ENCODE measurements at places on chromosomes 7 and 10. TPM values are rescaled to one million over a fixed set of nuclear protein-coding genes. Genes with fewer than 3 reads are reported as not detected.

GRCh38 chr10:93797825-93798224 is 40.1 kb downstream of the LGI1 start:
- no peak for DNase-seq

- DNase-seq: no peak
Measured at GRCh38 chr10:57262892-57263291, 901.8 kb upstream of the ZWINT start.

DNA sequence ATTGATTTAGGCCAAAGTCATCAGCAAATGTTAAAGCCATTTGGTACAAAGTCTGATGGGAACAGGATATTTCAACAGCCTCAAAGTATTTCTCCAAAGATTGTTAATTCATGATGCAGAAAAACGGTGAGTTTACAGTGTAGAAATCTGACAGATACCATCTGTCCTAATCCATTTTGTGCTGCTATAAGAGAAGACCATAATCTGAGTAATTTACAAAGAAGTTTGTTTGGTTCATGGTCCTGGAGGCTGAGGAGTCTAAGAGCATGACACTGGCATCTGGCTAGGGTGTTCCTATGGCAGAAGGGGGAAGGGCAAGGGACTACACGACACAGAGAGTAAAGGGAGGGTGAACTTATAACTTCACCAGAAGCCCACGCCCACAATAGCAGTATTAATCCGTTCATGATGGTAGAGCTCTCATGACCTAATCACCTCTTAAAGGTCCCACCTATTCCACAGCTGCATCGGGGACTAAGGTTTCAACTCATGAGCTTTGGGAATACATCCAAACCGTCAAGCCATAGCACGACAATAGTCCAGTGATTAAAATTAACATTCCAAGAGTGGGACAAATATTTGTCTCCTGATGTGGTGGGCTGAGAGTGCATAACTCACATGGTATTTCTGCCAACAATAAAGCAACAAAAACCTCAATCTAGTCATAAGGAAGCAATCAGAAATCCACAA is 298.6 kb upstream of the AKR1E2 start:
- no peak for DNase-seq

GRCh38 chr7:129083525-129083924 is 28.6 kb upstream of the TNPO3 start:
- no peak for DNase-seq

DNA sequence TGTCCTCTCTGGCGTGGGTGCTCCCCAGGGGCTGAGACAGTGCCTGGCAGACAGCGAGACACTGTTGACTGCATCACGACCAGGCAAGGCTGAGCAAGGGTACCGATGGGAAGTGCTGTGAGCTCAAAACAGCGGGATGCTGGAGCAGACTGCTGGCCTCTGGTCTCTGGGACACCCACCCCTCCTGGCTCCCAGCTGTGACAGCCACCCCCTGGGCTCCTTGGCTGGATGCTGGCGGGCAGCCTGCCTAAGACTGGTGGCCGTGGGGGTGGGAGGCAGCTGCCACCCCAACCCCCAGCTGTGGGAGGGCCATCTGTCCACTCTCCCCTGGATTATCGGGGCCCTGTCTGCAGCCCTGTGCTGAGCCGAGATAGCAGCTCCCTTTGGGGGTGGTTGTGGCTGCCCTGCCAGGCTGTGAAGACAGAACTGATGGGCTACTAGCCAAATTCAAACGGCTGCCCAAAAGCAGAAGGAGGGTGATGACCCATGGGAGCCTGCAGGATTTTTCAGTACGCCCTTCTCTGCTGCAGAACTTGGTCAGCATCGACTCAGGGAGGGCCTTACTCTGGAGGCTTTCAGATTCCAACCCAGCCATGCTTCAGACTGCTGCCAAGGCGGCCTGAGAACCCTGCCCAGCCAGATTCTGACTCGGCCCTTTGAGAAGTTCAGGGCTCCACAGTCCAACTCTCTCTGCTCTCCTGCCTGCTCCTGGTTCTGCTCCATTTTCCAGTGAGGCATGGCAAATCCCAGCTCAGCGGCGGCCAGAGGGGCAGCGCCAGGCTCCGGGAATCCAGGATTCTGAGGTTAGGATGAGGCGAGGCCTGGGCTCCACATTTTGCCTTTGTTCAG is 125.3 kb downstream of the NEURL1 start:
- DNase-seq: peak; percentile 75

- DNase-seq: no peak
Measured at GRCh38 chr10:117000580-117000979, 4.4 kb downstream of the SHTN1 start.

The ZNF25 gene
- 18.0 TPM for total RNA-seq

- no peak for DNase-seq
Measured at GRCh38 chr7:7491044-7491443, 44.6 kb downstream of the COL28A1 start.

The ABCB4 gene
- total RNA-seq: 6.6 TPM

DNA sequence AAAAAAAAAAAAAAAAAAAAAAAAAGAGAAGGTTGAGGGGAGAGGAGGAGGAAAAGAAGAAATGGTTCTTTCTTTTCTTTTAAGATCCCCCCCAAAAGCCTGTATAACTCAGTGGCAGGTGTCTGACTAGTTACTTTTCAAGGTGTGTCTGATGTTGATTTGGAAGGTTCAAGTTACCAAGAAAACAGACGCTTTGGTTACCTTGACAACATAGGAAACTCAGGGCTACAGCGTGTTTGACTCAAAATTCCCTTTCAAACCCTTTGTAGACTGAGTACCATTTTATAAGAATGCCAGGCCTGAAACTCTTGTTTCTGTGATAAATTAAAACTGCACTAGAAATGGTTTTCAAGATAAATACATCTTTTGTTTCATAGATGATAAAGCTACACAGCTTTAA is 286.8 kb downstream of the SKIDA1 start:
- no peak for DNase-seq

- no peak for DNase-seq
Measured at GRCh38 chr10:126063353-126063791, 167.0 kb downstream of the FANK1 start.

DNA sequence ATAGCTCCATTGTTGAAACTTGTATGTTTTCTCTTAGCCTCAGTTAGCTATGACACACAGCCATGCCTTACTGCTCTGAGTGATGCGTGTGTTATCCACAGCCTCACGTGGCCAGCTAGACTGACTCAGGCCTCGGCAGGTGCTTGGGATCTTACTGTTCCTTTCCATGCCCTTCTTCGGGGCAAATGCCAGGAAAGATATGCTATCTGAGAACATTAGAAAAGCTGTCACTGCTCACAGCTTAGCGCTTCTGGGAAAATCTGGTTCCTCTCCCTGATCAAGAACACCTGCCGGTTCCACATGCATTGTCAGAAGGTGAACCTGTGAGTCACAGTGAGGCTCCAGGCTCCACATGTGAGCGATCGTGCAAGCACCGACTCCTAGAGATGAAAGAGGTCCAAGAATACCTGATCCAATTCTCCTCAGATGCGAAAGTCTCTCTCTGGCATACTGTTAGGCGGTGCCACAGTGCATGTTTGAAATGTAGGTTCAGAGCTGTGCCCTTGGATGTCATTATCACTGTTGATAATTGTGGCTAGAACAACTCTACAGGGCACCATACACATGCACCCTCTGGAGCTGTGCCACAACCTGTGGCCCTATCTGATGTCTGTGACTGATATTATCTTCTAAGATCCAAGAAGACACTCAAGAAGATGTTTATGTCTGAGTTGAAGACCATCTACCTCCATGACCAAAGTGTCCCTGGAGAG is 247.8 kb upstream of the IGFBP3 start:
- no peak for DNase-seq

- DNase-seq: no peak
Measured at GRCh38 chr10:50809596-50809995, 69.9 kb downstream of the ASAH2B start.

DNA sequence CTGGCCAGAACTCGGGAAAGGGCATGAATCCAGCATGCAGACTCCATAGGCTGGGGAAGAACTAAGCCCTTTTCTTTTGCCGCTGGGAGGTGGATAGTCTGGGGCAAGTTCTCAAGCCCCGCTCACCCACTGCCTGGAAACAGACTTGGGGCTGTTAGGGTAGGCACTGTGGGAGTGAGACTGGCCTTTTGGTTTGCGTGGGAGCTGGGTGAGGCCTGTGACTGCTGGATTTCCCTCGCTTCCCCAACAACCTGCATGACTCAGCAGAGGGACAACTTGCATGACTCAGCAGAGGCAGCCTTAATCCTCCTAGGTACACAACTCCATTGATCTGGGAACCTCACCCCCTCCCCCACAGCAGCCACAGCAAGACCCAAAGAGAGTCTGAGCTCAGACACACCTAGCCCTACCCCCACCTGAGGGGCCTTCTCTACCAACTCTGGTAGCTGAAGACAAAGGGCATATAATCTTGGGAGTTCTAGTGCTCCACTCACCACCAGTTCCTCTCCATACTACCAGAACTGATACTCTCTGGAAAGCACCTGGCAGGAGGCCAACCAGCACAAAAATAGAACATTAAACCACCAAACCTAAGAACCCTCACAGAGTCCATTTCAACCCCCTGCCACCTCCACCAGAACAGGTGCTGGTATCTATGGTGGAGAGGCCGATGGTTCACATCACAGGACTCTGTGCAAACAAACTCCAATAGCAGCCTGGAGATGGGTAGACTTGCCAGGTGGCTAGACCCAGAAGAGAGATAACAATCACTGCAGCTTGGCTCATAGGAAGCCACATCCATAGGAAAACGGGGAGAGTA is 81.4 kb upstream of the LAMB4 start:
- no peak for DNase-seq

GRCh38 chr10:104005172-104005863 is 38.4 kb downstream of the SLK start:
- DNase-seq: no peak

GRCh38 chr10:32141018-32141807 is 85.0 kb upstream of the KIF5B start:
- no peak for DNase-seq

The OR2A5 gene
- total RNA-seq: not detected

The ODAD2 gene
- not detected for total RNA-seq

The AGFG2 gene
- total RNA-seq: 35.8 TPM

The CLRN3 gene
- total RNA-seq: not detected

- DNase-seq: peak; percentile 47
Measured at GRCh38 chr7:64098-64915, 128.1 kb upstream of the FAM20C start.

All from heart right ventricle (tissue), 16 donors.